ENCODE measurements at places on chromosomes 7 and 10.

DNA sequence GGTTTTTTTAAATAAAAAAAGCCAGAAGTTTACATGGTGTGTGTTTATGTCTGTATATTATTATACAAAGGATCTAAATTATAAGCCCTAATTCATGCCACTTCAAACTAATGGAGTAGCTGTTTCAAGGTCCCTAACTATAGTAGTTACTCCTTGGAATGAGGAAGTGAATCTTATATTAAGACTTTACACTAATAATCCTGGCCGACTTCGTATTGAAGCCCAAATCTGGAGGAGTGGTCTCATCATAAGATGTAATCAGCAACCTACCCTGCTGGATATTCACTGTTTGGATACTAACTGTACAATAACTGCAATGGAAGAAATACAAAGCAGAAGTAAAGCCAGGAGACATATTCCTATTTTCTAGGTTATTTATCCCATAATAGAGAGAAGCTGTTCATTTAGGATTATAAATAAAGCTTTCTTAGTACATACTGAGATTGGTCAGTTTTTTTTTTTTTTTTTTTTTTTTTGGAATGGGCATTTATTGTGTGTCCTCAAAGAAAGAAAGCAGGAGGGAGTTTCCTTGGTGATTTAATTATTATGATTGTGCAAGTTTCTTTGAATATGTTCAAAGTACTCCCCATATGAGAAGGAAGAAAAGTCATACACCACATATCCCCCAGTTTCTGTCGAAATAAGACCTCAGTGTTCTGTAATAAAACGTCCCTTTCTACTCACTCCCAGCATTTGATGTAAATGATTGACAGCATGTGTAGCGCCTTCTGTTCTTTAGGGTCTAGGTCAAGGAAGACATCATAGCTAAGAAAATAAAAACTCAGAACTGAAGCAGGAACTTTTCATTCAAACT lies 397.8 kb downstream of the EXOC4 start:
- no peak for DNase-seq

DNA sequence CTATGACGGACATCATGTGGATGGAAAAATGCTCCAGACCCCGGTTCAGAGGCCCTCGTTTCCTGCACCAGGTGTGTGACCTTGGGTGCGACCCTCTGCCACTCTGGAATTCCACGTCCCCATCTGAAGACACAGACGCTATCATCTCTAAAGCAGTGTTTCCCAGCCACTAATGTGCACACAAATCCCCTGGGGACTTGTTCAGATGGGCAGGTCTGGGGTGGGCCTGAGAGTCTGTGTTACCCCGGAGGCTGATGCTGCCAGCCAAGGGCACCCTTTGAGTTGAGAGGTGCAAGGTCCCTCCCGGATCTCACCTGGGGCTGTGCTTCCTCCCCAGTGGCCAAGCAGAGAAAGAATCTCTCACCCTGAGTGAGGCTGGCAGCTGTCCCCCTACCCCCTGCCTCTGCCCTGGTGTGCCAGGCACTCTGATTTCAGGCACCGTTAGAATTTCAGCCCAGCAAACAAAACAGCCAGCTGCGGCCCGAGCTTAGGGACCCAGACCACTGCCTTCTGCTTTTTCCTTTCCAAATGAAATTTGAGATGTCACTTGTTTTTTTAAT lies 90.0 kb downstream of the SLIT1 start:
- DNase-seq = no peak

DNA sequence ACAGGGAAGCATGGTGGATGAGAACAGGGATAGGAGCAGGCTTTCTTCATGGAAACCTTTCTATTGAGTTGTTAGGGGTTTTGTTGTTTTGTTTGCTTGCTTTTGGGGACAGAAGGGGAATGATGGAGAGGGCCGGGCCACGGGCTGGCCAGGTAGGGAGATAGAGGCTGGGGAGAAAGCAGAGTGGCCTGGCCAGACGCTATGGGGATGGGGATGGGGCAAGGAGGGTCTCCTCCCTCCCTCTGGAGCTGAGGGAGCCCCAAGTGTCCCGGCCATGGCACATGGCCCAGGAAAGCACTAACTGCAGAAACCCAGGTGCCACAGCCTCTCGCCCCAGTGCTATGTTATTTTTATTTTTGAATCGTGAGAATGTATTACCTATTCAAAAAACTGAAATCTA lies 10.0 kb downstream of the AOC1 start:
- no peak for DNase-seq

DNA sequence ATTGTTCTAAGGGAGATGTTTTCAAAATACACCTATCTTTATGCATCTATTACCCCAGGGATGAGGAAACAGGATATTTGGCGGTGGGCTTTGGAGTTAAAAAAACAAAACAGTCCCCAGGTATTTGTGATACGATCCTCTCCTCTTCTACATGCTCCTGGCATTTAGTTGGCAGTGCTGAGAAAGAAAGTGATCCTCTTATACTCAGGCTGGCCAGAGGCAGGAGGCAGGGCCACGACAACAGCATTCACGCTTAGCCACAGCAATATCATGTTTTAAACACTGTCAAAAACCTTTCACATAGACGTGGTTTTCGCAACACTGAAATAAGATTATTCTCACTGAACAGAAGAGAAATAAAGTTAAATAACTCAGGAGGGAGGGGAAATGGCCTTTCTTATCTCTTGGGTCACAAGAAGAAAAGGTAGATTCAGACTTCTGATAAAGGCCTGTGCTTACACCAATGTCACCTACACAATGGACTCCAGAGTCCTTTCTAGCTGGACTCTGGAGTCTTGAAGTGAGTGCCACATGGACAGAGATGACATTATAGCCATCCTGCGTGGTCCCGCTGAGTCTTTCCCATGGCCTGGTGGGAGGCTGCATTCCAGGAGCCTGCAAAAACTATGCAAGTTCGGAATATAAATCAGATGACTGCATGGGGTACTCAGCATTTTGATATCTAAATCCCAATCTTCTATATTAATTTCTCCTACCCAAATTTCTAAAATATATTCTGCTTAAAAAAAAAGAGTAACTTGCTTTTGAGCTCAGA lies 88.7 kb downstream of the PIP4K2A start:
- DNase-seq = no peak

All from fibroblast of skin of left biceps (primary cell).